Activated CD4-positive, alpha-beta T cell treated with anti-CD3 and anti-CD28 coated beads, Interleukin-2, amount 10 ng/mL, durations not matched to agents 7 days and 5 days (primary cell): ENCODE measurements at places on chromosomes 13 and 19. TPM values are rescaled to one million over a fixed set of nuclear protein-coding genes. Genes with fewer than 3 reads are reported as not detected.

Gene SULT2A1
- total RNA-seq, result not detected

Gene FUT3
- total RNA-seq, result not detected

Gene CD22
- total RNA-seq, result 0.21 TPM

Gene ZFP28
- total RNA-seq, result 5.6 TPM

Gene VAV1
- total RNA-seq, result 132 TPM

Gene POLR1D
- total RNA-seq, result 142 TPM

Gene CD37
- total RNA-seq, result 352 TPM

Gene ZNF90
- total RNA-seq, result 12.3 TPM

Gene KLHL1
- not detected for total RNA-seq

Gene RASGRP4
- 3.8 TPM for total RNA-seq

Gene KCNC3
- total RNA-seq, result 4.1 TPM

Gene ANKRD24
- total RNA-seq, result 0.60 TPM

Gene ITGBL1
- total RNA-seq, result not detected

Gene ELOF1
- total RNA-seq, result 53.9 TPM

Gene SPINT2
- total RNA-seq, result 8.9 TPM

Gene ADAMTSL5
- 4.2 TPM for total RNA-seq

Gene PROZ
- total RNA-seq, result 0.19 TPM

Gene ZNF497
- total RNA-seq, result 0.98 TPM

Gene HSD17B14
- total RNA-seq, result 0.27 TPM

Gene LRRC25
- not detected for total RNA-seq

Gene PSG6
- total RNA-seq, result not detected

Gene IGFL2
- not detected for total RNA-seq

Gene CD177
- total RNA-seq, result not detected

Gene POU2F2
- total RNA-seq, result 19.6 TPM

Gene CLEC4G
- total RNA-seq, result not detected

Gene PLPP2
- total RNA-seq, result 0.15 TPM

Gene DIAPH3
- total RNA-seq, result 22.5 TPM

Gene FARSA
- total RNA-seq, result 90.6 TPM

Gene ZNF225
- total RNA-seq, result 2.4 TPM

Gene BCAM
- not detected for total RNA-seq

Gene UPF1
- total RNA-seq, result 89.4 TPM

Gene RDH8
- not detected for total RNA-seq

Gene CRB3
- total RNA-seq, result 0.33 TPM

Gene CTXN1
- total RNA-seq, result not detected

Gene CFAP97D2
- not detected for total RNA-seq

Gene UPF3A
- total RNA-seq, result 62.1 TPM

Gene C13orf42
- not detected for total RNA-seq

Gene IGSF23
- not detected for total RNA-seq

Gene PABPC3
- total RNA-seq, result 0.40 TPM

Gene SIGLEC14
- total RNA-seq, result not detected

Gene JAK3
- 176 TPM for total RNA-seq

Gene ZNF419
- 9.8 TPM for total RNA-seq

Gene ETV2
- total RNA-seq, result 1.9 TPM
